ENCODE measurements at places on chromosomes 3 and 15.

GRCh38 chr3:16801698-16802097 lies 83.1 kb upstream of the PLCL2 start:
- no peak for DNase-seq

DNA sequence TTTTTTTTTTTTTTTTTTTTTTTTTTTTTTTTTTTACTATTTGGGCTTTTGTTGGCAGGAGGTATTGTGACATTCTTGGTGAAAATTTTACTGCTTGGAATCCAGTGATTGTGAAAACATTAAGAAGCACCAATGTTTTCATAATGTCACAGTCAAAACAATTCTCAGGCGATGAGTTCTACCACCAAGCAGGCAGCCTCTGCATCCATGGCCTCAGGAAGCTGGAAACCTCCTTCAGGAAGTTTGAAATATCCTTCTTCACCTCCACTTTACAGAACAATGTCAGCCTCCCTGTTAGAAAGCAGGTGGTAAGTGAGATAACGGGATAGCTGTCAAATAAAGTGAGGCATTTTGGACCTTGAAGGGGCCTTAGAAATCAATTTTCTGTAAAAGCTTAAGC lies 98.3 kb downstream of the MEX3B start:
- DNase-seq = no peak

- DNase-seq = peak; percentile 44
These were observed at the start of gene CPLX3 for GRCh38 chr15:74826364-74826819. Gene CPLX3, plus strand, starts transcription at chr15:74826627. Its CDS starts 77 bp downstream, at chr15:74826704.

DNA sequence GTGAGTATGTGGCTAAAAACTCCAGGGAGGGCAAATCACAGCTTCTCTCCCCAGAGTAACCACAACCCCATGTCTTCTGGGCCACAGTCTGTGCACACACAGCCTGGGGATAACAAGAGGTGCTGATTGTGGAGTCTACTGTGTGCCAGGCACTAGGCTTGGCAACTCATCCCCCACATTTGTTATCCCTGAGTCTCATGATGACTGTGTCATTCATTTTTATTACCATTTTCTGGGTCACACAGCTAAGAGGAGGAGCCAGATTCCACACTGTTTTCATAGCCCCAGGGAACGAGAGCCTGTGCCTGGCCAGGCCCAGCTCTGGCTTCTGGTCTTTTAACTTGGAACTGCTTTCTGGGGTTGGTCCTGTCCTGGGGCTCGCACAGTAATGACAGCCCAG lies 34.5 kb downstream of the ESYT3 start:
- DNase-seq = no peak

DNA sequence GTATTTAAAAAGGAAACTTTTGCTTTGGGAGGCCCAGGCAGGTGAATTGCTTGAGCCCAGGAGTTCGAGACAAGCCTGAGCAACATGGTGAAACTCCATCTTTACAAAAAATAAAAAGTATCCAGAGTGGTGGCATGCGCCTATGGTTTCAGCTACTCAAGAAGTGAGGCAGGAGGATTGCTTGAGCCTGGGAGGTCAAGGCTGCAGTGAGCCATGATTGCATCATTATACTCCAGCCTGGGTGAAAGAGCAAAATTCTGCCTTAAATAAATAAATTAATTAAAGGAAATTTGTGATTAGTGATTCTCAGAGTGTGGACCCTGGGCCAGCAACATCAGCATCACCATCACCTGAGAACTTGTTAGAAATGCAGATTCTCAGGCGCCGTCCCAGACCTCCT lies 9.9 kb upstream of the COMMD4 start:
- no peak for DNase-seq

Data from CD8-positive, alpha-beta memory T cell (primary cell).